Activated naive CD4-positive, alpha-beta T cell treated with anti-CD3 and anti-CD28 coated beads for 36 hours (primary cell): ENCODE measurements at places on chromosomes 6 and 20.

- DNase-seq = no peak
Measured at GRCh38 chr6:150212778-150213177, 69.9 kb downstream of the PPP1R14C start.

DNA sequence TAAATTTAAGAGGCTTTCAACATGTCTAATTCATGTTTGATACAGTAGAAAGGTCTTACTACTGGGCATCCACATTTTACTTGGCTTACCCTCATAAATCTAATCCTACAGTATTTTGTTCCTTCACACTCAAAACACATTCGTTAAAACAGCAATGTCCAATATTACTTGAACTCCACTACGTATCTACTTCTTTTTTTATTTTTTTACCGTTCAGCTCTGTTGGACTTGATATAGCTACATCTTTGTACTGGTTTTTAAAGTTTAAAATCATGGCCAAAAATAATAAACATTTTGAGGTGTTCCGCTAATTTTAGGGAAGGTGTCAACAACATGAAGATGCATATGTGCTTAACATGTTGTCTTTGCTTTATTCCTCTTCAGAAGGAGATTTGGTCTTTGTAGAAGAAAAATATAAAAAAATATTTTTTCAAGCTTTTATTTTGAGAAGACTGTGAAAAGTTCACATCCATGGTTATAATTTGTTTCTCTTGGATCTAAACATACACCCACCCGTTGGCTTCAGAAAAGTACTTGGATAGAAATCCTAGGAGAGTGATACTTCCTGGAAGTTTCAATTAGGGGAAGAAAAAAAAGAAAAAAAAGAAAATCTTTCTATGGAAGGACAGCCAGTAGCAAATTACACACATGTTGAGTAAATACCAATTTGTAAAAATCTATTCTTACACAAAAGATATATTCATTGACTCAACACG is 71.5 kb downstream of the EPB41L2 start:
- DNase-seq = no peak

- DNase-seq = peak; percentile 6
Measured at GRCh38 chr6:128882991-128883611, at the start of gene LAMA2. Gene LAMA2, plus strand, starts transcription at chr6:128883138. Its CDS starts 108 bp downstream, at chr6:128883246.

DNA sequence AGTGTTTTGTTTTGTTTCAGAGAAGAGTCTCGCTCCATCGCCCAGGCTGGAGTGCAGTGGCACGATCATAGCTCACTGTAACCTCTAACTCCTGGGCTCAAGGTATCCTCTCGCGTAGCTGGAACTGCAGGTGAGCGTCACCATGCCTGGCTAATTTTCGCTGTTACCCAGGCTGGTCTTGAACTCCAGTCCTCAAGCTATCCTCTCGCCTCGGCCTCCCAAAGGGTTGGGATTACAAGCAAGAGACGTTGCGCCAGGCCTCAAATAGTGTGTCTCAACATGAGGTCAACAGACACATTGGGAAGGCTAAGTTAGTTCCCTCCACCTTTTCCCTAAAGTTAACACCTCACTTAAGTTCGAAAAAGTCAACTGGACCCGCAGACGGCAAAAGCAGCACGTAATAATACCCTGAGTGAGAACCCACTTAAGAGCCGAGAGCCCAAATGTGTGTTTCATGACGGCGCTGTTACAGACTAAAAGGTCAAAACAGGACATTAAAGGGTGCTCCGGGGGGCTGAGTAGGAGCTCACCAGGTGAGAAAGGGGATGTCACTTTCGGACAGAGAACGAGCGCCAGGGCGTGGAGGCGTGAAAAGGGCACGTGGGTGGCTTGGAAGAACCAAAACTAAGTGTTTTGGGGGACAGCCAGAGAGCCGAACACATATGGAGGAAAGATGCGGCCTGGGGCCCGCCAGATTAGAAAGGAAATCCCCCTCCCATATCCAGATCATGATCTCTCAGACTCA is 499 bp downstream of the TTI1 start:
- DNase-seq = no peak

GRCh38 chr6:7471171-7471570 is 70.3 kb upstream of the DSP start:
- no peak for DNase-seq

DNA sequence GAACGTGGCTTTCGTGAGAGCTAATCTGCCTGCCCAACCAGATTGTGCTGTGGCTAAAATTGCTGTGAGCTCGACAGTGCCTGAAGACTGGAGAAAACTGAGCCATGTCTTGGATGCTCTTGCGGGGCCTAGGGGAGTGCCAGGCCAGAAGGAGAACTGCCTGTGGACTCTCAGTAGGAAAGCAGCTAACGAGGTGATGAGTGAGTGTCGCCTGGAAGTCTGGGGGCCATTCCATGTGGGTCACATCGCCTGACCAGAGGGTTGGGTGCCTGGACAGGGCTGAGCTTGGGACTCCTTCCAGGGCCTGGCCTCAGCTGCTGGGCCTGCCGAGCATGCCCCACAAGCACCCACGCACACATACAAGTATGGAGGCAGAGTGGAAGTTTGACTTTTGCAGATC is 166.5 kb downstream of the VEGFA start:
- DNase-seq = no peak

DNA sequence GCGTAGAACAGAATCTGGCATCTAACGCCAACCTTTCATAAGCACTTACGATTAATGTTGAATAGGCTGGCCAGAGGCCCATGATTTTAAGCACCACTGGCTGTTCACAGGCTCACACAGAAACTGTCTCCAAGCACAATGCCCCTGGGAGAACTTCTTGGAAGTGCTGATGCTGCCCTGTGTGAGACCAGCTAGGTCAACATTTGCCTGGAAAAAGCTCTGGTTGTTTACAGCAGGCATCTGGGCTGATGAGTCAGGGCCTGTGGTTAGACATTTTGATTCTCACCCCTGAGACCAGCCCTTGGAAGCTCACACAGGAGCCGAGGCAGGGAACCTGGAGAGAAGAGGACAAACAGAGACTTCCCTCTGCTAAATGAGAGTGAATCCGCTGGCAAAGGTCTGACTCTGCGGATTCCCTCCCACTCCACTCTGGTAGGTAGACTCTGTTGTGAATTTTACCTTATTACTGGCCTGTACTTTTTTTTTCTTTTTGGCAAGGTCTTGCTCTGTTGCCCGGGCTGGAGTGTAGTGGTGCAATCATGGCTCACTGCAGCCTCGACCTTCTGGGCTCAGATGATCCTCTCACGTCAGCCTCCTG is 6.8 kb upstream of the SULF2 start:
- DNase-seq = no peak

DNA sequence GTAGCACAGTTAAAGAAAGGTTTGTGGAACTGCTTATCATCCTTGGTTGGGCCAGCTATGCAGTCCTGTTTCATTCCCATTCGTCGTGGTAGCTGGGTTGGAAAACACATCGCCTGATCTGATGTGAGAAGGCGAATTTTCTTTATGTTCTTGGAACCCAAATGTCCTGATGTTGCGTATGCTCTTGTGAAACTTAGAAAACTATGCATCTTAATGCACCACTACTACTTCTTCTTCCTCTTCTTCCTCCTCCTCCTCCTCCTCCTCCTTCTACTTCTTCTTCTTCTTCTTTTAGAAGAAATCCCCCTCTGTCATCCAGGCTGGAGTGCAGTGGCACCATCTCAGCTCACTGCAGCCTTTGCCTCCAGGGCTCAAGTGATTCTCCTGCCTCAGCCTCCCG is 381.6 kb downstream of the UTRN start:
- DNase-seq = no peak

DNA sequence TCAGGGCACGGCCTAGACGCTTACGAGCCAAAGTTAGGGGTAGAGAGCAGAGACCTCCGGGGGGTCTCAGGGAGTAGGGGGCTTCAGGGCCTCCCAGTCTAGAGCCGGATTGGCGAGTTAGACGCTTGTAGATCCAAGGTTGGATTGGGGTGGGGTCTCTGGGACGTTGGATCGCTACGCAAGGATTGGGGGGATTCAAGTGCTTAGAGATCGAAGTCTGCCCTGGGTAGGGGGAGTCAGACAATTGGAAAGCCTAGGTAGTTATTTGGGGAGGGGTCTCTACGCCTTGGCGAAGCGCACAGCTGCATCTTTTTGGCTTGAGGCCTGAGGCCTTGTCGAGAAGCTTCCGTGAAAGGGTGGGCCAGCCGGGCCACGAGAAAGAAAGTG is 469 bp downstream of the STX16 start:
- DNase-seq = peak; percentile 18

GRCh38 chr6:131065824-131066171 is 2.8 kb upstream of the EPB41L2 start:
- DNase-seq = no peak

DNA sequence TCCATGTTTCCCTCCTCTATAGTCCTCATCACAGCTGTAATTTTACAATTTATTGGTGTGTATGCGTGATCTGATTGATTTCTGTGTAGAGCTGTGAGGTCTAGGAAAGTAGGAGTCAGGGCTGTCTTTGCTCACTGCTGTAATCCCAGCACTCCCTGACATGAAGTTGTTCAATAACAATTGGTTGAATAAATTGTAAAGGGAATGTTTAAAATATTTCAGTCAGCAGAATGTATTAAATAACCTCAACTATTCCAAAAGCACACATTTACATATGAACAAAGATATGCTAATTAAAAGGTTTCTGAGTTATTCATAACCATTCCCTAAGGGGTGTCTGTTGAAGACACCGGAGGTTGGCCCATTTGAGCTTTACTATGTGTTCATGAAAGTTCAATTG is 31.5 kb downstream of the NOX3 start:
- no peak for DNase-seq

DNA sequence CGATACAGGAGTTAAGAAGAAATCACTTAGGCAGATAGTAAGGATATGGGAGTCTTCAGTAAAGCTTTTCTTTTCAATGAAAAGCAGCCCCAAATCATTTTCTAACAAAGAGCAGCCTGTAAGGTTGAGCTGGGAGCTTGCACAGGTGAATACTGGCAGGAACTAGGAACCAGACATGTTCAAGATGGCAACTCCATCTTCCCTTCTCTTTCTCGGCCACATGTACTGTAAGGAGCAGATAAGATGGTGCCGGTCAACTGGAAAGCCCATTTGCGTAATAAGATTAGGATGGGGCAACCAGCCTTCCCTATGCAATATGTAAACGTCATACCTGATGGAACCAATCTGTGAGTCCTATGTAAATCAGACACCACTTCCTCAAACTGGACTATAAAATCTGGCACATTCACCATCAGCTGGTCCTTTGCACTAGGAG is 46.2 kb upstream of the RNGTT start:
- DNase-seq = no peak

DNA sequence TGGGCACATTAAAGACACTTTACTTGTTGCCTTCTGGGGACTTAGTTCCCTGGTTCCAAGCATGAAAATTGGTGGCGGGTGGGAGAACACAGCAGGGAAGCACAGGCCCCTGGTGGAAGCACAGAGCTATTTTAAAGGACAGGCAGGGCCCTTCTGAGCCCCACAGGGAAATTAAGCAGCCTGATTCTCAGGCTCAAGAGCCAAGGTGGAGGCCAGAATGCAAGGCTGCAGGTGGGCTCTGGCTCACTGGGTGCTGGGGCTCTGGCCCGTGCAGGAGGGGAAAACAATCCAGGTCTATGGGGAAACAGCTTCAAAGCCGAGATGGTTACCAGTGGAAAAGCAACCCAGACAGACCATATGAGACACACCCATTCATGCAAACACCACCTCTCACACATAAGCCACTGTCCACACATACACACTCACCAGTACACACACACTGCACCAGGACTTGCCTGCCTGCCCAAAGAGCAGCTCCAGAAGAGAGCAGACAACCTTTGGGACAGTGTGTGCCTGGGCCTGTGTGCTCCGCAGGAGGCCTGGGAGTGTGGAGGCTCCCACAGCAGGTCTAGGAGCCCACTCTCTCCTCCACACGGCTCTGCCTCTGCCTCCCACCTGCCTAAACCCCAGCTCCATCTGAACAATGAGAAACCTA is 30.6 kb downstream of the TFEB start:
- no peak for DNase-seq

DNA sequence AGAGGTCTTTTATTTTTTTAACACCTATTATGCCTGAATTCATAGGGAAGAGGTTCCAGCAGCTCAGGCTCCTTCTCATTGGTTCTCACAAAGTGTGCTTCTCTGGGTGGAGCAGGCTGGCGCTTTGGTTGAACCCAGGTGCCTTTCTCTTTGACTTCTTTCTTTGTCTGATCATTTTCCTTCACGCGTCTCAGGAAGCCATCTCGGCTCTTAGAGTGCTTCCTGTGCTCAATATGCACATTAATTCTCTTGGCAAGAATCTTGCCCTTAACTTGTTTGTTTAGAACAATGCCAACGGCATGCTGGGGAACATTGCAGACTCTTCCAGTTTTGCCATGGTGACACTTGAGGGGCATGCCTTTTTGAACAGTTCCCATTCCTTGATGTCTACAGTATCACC is 44.2 kb upstream of the RNF24 start:
- no peak for DNase-seq

DNA sequence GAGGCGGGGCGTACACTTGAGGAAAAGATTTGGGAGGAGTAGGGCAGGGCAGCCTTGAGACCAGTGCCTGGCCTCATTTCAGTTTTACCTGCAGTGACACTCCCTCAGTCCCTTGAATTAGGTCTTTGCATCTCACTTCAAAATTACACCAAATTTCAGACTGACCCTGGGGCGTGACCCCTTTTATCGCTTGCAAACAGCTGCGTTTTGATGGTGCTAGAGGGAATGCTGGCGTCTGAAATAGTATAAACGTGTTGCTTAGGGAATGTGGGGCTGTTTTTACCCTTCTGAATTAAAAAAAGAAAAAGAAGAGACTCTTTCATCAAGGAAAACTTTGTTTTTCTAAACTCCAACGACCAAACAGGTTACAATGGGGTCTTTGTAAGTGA is 21.0 kb downstream of the COL9A1 start:
- no peak for DNase-seq

DNA sequence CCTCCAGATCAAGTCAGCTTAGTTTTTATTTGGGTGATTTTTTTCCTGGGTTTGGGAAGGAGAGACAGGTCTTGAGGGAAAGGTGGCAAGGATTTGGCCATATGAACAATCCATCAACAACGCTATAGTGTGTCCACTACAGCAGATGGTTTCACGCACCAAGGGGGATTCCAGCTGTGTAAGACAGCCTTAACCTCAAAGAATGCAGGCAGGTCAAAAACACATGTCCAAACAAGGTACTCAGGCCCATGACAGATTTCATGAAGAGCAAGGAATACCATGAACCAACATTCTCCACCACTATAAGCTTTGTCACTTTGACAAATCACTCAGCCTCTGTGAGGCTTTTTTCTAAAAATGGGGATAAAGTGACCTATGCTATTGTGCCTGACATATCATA is 2.0 kb downstream of the AIF1 start:
- no peak for DNase-seq

GRCh38 chr6:39530201-39530759 is 194.9 kb downstream of the KIF6 start:
- no peak for DNase-seq

DNA sequence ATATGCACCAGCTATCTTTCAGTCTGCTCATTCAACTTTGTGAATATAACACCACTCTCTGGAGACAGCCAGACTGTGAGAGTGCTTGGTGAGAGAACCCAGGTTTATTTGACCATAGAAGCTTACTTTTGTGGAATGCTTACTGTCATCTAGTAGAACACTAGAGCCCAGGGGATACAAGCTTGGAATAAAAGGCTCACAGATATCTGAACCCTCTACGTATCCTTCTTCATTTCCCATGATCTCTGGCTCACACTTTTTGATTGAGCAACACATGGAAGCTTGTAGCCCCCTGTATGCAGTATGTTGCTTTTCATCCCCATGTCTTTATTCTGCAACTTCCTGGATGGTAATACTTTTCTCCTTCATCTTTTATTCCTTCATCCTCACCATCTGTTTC is 835.3 kb upstream of the CITED2 start:
- no peak for DNase-seq

GRCh38 chr6:18431581-18431980 is 44.4 kb downstream of the RNF144B start:
- no peak for DNase-seq

- DNase-seq = no peak
Measured at GRCh38 chr6:166584155-166584554, 2.3 kb downstream of the RAMACL start.
